Activated B cell treated with CpG ODN at 0.5 μM for 24 hours (primary cell): ENCODE measurements at places on chromosomes 12 and 14.

DNA sequence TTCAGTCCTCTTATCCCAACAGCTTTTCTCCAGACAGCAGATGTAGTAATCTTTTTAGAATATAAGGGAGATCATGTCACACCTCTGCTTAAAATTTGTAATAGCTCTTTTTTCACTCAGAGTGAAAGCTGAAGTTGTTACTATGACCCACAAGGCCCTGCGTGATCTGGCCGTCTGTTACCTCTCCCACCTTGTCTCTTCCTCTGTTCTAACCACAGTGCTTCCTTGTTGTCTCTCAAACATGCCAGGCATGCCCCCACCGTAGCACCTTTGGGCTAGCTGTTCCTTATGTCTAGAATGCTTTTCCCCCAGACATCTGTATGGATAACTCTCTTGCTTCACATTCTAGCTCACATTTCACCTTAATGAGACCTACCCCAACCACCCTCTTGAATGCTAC is 6.5 kb downstream of the NECAP1 start:
- DNase-seq: no peak

GRCh38 chr12:90945070-90945649 is 9.8 kb downstream of the CCER1 start:
- no peak for DNase-seq

GRCh38 chr14:95537298-95538089 is 2.6 kb downstream of the GLRX5 start:
- no peak for DNase-seq

DNA sequence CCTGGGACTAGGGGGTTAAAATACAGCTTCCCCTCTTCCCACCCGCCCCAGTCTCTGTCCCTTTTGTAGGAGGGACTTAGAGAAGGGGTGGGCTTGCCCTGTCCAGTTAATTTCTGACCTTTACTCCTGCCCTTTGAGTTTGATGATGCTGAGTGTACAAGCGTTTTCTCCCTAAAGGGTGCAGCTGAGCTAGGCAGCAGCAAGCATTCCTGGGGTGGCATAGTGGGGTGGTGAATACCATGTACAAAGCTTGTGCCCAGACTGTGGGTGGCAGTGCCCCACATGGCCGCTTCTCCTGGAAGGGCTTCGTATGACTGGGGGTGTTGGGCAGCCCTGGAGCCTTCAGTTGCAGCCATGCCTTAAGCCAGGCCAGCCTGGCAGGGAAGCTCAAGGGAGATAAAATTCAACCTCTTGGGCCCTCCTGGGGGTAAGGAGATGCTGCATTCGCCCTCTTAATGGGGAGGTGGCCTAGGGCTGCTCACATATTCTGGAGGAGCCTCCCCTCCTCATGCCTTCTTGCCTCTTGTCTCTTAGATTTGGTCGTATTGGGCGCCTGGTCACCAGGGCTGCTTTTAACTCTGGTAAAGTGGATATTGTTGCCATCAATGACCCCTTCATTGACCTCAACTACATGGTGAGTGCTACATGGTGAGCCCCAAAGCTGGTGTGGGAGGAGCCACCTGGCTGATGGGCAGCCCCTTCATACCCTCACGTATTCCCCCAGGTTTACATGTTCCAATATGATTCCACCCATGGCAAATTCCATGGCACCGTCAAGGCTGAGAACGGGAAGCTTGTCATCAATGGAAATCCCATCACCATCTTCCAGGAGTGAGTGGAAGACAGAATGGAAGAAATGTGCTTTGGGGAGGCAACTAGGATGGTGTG is 1.9 kb downstream of the GAPDH start:
- no peak for DNase-seq

DNA sequence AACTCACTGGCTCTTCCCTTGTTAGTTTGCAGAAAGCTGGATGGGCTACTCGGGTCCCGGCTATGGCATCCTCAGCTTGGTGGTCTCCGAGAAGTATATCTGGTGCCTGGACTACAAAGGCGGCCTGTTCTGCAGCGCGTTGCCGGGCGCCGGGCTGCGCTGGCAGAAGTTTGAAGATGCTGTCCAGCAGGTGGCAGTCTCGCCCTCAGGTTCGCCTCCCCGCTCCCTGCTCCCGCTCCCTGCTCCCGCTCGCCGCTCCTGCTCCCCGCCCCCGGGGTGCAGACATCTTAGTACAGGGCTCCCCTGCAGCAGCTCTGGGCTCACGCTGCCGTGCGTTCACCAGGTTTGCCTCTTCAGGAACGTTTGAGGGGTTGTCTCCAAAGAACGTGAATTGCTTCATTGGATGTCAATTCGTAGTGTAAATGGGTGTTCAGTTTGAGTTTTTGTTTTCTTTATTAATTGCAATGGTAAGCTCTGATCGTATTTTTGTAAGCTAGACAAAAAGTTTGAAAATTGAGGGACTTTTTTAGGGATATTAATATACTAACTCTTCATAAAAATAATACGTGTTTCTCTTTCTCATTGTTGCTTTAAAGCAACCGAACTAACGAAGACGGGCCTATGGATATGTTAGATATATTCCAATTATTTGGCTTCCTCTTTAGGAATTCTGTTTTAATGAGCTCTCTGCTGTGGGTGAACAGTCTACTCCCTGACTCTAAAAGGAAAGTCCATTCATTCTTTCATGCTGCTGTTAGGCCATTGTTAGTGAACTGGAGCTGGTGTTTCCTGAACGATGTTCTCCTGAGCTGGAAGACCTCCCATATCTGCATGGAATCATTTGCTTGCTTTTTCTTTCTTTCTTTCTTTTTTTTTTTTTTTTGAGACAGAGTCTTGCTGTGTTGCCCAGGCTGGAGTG is 71.3 kb downstream of the ANKRD9 start:
- DNase-seq: peak; percentile 61

DNA sequence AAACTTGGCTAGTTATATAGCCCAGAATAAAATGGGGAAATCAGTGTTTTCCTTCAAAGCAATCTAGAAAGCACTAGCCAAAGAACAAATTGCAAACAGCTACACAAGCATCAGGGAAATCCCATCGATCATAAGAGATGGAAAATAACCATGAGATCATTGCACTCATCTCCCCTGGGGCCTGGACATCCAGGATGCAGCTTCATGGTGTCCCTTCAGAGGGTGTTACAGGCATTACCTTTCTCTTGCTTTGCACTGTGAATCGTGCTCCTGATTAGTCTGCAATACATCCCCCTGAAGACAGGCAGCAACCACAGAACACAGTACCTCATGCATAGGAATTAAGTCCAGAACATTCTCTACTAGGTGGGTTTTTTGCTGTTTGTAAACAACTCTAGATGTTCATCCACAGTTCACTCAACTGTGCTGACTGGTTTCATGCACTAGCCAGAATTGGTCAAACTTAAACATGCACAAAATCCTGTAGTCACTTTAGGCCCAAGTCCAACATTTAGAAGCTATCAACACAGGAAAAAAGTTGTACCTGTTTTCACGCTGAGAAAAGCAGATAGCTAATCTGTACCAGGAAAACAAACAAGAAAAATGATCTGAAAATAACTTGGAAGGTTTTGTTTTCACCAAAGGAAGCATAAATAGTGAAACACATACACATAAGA is 120.1 kb downstream of the ZFP36L1 start:
- DNase-seq: no peak

DNA sequence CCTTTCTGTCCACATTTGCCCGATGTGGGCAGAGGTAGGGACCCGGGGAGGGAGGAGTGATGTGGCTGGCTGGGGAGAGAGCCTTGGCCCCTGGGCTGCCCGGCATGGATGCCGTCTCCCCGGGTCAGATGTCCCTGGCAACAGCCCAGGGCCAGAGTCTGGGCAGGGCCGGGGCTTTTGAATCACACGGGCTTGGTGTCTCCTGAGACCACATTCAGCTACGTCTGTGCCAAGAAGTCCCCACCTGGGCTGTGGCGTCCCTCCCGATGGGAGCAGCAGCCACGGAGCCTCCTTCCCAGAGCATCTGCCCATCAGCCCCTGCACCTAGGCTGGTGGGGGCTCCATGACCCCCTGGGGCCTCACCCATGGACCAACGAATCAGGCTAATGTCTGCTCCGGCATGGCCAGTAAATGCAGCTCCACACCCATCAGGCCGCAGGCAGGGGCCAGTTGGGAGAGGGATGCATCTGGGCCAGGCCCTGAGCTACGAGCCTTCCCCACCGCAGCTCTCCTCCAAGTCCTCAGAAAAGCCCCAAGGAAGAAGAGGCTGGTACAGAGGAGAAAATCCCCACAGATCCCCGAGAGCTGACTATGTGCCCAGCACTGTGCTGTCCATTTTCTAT is 109.4 kb downstream of the RFLNA start:
- DNase-seq: no peak

- DNase-seq: no peak
Observed at GRCh38 chr12:12079291-12079690, 8.6 kb downstream of the BCL2L14 start.

- no peak for DNase-seq
Observed at GRCh38 chr12:67161322-67161918, 107.7 kb upstream of the CAND1 start.

DNA sequence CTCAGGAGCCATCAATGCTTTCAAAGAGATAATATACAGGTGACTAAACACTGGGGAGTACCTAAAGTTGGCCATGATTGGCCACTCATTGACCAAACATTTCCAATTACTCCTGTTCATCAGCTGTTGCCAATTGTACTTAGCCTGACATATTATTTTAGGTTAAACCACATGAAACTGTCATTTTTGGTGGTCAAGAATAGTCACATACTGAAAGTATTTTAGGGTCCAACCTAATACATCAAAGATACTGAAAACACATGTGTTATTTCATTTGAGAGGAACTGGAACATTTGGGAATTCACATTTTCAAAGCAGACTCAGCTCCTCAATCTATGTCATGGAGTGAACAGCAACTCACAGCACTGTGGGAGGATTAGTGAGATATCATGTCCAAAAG is 63.9 kb upstream of the KCNA5 start:
- DNase-seq: no peak

GRCh38 chr14:100838493-100839314 is 12.8 kb downstream of the MEG3 start:
- no peak for DNase-seq

GRCh38 chr14:50598765-50599164 is 38.8 kb downstream of the ATL1 start:
- DNase-seq: no peak

DNA sequence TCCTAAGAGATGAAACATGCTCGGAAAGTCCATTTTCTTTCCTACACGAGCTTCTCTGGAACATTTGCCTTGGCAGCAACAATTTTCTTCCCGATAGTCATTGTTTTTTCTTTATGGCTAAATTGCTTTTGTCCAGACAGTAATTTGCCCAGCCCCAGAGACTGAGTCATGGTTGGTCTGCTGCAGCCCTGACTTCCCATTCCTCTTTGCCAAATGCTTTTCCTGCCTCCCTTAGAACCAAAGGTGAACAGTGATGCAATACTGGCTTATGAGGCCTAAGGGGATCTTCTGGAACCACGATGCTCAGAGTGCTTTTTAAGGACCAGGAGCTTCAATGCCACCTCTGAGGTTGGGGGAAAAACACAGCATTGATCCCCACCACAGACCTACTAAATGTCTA is 1599.6 kb upstream of the TMEM132C start:
- no peak for DNase-seq

- no peak for DNase-seq
Observed at GRCh38 chr14:62006116-62006731, 244.0 kb downstream of the SNAPC1 start.

DNA sequence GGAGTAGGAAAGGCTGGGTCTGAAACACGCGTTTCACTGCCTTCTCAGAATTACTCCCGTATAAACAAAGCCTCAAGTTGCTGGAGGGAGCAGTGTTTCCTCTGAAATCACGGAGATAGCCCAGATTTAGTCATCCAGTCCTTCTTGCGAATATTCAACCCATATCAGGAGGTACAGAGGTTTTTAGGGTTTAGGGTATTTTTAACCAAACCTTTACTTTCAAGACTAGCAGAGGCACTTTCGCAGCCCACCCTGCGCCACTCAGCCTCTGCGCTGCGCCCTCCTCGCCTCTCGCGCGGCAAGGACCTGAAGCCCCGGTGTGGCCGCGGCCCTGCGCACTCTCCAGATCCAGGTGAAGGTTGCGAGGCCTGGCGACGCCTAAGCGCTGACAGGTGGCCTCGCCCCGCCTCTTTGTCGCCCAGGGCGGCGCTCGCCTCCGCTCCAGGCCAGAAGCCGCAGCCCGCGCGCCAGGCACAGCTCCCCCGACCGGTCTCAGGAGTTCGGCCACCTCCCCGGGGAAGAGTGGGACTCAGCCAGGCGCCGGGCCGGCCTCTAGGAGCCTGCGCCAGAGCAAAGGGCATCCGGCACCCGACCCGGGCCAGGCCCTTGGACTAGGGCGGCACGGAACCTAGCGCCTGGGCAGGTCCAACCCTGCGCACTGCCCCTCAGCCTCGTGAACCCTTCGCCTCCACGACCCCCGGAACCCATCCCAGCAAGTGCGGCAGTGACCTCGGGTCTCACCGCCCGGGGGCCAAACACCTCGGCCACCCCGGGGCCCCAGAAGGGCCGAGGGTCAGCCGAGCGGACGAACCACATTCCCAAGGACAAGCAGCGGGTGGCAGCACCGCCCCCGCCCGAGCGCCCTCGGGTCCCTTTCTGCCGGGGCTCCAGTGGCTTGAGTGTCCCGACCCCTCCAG is 1.8 kb upstream of the SAMD4A start:
- DNase-seq: peak; percentile 71

DNA sequence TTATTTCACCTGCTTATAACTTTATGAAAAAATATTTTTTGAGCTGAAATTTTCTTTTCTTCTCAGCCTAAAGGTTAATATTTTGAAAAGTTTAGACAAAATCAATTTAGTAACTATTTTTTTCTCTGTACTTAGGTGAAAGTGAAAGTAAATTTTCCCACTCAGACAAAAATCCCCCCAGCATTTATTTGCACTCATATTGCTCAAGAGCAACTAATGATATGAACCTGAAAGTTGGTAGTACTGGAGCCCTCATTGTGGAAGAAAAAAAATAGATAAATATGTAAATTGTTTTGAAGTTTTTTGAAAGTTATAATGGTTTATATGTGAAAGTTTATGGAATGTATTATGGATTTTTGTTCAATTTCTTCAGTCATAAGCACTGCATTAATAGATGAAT is 1005.9 kb upstream of the ATXN7L3B start:
- no peak for DNase-seq

GRCh38 chr12:1812650-1813302 is 7.6 kb upstream of the LRTM2 start:
- DNase-seq: no peak

- DNase-seq: no peak
Observed at GRCh38 chr12:89960011-89960507, 251.4 kb upstream of the ATP2B1 start.

GRCh38 chr14:32453857-32454810 is 125.0 kb downstream of the AKAP6 start:
- no peak for DNase-seq

- DNase-seq: no peak
Observed at GRCh38 chr12:27500546-27500945, 23.5 kb upstream of the PPFIBP1 start.
